Ammon's horn (tissue), 1 donor: ENCODE measurements at places on chromosomes 7 and 10.

GRCh38 chr7:54932818-54933543, 85.8 kb upstream of the EGFR start:
- peak; percentile 87 for DNase-seq

- DNase-seq = peak; percentile 43
These were observed 32.3 kb downstream of the PITRM1 start for GRCh38 chr10:3140280-3140679.

DNA sequence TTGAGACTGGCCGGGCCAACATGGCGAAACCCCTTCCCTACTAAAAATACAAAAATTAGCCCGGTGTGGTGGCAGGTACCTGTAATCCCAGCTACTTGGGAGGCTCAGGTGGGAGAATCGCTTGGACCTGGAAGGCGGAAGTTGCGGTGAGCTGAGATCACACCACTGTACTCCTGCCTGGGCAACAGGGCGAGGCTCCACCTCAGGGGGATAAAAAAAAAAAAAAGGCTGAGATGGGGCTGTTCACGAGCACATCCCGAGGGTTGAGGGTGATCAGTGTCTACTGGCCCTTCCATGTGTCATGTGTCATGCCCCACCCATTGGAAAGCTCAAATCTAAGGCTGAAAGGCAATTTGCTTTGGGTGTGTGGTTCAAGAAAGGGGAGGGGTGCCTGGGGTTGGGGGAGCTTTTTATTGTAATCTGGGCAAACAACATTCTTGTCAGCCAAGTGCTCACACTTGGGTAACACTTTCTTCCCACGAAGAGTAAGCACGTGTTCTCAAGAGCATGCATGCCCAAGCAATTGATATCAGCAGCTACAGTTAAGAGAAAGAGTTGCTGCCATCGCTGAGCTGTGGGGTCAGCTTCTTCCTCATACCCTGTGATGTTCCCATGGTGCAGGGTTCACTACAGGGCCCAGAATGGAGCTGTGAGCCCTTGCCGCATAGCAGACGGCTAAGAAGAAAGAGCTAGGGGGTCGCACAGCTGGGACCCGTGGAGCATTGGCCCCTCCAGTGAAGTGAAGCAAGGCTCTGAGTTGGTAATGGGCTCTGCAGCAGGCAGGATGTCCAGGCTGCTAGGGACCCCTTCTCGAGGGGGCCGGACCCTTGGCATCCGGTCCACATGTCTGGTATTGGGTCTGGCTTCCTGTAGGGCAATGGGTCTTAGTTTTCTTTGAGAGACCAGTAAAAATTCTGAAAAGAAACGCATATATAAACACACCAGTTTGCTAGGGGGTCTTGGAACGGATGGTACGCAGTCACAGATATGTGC, 9.9 kb upstream of the ACSL5 start:
- DNase-seq = no peak

DNA sequence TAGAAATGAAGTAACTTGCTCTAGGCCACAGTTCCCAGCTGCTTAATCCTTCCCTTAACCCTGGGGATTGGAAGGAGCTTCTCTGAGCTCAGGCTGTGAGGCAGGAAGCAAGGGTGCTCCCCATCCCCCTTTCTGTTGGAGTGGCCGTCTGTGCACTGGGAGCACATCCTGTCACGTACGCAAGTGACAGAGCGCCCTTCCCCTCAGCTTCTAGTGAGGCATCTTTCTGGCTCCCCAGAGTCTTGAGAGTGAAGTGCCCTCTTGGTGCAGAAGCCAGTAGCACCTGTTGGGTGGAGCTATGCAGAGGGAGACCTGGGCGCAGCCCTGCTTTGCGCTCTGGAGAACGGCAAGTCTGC, 47.8 kb downstream of the SHH start:
- no peak for DNase-seq

DNA sequence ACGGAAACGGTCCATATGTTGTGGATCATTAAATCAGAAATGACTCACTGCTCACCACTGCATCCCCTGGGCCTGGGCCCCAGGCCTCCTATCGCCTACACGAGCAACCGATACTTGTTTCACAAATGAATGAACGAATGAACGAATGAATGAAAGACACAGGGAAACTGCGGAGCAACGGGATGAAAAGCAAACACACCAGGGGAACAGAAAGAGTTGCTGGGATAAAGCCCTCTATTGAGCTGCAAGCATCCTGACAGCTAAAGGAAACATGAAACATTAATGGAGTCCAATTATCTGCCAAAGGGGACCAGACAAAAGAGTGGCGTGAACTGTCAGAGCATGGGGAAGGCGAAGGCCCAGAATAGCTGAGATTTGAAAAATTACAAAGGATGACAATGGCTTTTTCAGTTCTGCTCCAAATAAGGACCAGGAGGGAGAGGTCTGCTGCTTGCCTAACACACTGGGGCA, 92.1 kb downstream of the GRB10 start:
- DNase-seq = peak; percentile 65

DNA sequence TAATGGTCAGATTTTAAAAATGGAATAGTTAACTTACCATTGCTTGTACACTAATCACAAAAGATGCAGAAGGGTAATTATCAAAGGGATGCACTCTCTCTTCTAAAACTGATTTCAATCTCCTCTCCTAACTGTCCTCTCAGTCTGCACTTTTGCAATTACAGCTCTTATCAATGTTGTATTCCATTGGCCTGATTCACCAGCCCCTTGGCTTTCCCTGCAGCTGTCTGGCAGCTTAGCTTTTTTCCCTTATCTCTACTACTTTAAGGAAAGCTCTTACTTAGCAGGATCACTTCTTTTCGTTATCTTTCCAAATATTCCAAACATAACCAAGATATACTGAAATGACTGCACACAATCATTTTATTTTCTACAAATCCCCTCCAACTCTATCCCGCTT, 448.8 kb downstream of the GRM8 start:
- no peak for DNase-seq

DNA sequence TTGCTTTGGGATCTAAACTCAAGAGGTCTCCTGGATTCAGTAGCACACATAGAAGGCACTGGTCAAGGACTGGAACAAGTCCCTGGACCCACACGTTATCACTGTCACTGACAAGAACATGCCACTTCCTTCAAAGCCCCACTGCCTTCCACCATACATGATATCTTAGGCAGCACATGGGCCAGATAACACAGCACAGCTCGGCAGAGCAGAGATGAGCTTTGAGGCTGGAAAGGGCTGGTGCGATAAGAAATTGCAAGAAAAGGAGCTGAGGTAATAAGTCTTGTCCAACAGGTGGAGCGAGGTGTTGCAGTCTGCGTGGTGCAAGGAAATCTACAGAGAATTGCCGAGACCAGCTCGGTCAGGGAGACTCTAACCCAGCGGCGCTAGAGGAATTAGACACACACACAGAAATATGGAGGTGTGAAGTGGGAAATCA, 139.8 kb upstream of the CDK13 start:
- no peak for DNase-seq

- DNase-seq = no peak
These were observed 16.9 kb downstream of the PRF1 start for GRCh38 chr10:70585578-70586169.

DNA sequence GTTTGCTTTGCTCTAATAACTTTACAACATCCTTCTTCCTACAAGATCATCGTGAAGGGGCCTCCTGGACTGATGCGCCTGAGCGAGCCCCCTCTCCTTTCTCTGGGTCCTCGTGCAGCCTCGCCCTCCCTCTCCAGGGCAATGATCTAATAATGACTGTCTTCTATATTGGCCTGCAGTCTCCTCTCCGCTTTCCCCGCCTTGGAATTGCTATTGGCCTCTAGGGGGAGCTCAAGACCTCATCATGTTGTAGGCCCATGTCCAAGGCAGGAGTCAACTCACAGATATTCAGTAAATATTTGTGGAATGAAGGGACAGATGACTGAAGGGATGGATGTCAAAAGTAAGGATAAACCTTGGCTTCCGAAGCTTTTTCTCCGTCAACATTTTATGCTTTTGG, 1180.3 kb downstream of the TYW1 start:
- peak; percentile 68 for DNase-seq

- peak; percentile 66 for DNase-seq
These were observed 538 bp downstream of the AHCYL2 start for GRCh38 chr7:129225206-129225930.

GRCh38 chr7:76371396-76371795, 12.6 kb upstream of the YWHAG start:
- DNase-seq = no peak

DNA sequence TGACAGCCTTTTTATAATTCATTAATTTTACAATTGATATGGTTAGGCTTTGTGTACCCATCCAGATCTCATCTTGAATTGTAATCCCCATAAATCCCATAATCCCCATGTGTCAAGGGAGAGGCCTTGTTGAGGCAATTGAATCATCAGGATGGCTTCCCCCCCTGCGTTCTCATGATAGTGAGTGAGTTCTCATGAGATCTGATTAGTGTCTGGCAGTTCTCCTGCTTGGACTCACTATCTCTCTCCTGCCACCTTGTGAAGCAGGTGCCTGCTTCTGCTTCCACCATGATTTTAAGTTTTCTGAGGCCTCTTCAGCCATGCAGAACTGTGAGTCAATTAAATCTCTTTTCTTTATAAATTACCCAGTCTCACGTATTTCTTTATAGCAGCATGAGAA, 165.7 kb upstream of the GNAI1 start:
- DNase-seq = no peak

DNA sequence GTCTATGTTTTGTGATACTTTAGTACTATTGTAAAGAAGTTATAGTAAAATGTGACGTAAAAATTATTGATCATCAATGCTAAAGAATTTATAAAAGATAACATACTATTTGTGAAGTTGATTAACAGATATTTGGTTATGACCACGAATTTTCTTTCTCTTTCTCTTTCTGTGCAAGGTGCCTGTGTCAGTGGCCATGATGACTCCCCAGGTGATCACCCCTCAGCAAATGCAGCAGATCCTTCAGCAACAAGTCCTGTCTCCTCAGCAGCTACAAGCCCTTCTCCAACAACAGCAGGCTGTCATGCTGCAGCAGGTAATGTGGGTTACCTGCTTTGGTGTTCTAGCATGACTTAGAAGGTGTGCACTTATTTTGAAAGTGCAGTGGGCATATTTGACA, 213.7 kb downstream of the FOXP2 start:
- no peak for DNase-seq

DNA sequence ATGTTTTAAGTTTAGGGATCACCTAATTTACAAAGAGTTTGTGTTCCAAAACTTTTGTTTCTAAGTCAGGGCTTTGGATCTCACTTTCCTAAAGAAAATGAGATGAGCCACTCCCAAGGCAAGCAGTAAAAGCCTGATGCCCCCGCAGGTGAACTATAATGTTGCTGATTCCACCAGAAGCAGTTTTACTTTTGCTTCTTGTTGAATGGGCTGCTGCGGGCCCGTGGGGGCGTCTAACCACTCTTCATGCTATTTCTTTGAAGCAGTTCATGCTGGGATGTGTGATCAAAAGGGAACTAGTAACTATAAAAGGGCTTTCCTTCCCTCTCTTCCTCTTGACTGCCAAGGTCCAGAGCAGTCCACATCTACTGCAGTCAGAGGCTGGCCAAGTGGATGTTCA, 118.7 kb upstream of the NEBL start:
- no peak for DNase-seq

GRCh38 chr7:123734498-123734897, 14.3 kb downstream of the WASL start:
- no peak for DNase-seq

DNA sequence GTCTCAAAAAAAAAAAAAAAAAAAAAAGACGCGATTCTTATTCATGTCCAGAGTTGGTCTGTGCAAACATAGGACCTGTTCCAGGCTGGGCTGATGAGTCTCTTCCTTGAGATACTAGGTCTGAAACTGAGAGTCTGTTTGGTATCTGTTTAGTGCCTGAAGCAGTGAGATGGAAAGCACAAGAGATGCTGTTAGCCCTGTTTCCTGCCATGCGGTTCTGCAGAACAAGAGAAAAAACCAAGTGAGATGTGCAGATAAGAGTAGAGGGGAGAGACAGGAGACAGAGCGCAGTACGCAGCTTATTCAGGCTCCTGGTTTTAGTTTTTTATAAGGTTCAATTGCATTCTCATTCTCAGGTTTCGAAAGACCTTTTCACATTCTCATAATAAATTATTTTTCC, 85.8 kb upstream of the PRKCQ start:
- no peak for DNase-seq

DNA sequence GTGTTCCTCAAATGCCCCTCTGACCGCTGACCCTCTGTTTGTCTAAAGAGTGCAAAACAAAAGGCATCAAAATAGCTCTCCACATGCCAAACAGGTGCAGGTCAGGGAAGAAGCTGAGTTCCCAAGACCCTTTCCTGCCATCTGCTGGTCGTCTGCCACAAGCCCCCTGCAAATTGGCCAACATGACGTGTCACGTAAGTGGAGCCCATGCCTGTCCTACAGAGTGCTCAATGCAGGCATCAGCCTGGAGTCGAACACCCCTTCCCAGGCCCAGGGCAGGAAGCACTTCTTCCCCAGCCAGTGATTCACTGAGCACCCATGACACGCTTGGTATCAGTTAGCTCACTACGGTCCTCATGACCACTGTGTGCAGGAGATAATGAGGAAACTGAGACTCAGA, 14.1 kb downstream of the TMEM72 start:
- no peak for DNase-seq

GRCh38 chr10:61626209-61626608, 36.5 kb upstream of the CABCOCO1 start:
- DNase-seq = no peak

DNA sequence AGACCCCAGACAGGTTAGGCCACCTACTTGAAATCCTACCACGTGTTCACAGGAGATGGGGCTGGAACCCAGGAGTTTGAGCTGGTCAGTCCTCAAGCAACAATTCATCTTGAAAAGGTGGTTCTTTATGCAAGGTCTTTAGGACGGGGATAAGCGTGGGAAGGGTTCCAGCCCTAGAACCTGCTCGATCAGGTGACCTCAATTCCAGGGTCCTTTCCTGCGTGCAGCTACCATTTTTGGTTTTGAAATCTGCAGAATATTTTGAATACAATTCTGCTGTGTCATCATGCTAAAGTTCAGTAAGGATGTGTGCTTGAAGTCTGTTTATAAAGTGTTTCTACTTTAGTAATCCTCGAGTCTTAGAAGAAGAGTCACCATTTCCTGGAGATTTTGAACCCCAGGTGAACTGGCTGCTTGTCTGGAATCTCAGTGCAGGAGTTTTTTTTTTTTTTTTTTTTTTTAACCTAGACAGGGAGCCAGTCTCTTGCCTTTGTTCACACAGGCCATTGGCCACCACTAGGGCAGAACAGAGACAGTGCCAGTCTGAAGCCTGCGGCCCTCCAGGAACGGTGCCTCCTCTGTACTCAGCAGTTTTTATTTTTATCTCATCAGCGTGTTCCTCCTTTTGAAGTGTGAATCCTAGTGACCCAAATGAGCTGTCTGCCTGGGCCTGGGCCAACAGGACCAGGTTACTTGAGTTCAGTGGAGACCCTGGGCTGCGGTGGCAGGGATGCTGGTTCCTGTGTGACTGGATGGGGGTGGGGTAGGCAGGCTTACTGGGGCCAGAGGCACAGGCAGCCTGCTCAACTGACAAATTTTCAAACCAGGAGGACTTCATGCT, 54.6 kb downstream of the EEPD1 start:
- DNase-seq = peak; percentile 83

GRCh38 chr7:101934618-101935017, 117.2 kb downstream of the CUX1 start:
- no peak for DNase-seq

GRCh38 chr10:63711867-63712716, 190.9 kb downstream of the REEP3 start:
- peak; percentile 88 for DNase-seq

GRCh38 chr10:104220522-104220921, 11.6 kb downstream of the CFAP43 start:
- DNase-seq = no peak

- no peak for DNase-seq
These were observed 184.9 kb upstream of the MKI67 start for GRCh38 chr10:128310971-128311658.
